ENCODE measurements at places on chromosomes 5 and 9.
A peak's percentile ranks its signal among the peaks of the same experiment; 100 is the strongest.

- DNase-seq, result no peak
Measured at GRCh38 chr5:81606150-81606549, 144.7 kb downstream of the SSBP2 start.

DNA sequence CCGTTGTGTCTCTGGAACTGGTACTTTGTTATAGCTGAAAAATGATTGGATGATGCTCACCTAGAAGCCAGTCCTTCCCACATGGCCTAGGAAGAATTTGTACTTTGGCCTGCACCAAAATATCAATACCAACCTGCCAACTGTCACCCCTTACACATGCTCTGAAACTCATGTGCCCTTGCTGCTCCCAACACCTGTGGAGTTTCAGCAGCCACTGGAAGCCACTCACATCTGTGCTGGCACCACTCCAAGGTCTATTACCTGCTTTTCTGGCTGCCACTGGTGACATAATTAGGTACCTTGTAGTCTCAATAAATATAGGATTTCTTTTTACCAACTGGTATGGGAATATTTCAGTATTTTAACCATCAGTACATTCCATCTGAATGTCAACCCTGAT is 363.6 kb downstream of the SH3GL2 start:
- no peak for DNase-seq

DNA sequence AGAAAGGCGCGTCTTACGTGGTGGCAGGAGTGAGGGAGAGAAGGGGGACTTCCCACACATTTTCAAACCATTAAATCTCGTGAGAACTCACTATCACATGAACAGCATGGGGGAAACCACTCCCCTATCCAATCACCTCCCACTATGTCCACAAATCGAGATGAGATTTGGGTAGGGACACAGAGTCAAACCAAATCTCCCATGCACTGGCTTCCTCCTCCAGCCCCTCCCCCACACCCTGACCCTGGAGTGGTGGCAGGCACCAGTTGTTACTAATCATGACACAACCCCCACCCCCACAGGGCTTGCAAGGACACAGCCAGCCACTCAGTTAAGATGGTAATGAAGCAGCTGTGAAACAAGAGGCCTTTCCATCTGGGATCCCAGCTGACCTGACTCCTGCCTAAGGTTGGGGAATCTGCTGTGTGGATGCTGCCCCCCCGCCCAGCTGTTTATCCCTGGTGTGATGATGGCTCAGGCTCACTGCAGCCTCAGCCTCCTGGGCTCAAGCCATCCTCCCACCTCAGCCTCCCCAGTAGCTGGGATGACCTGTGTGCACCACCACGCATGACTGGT is 57.1 kb upstream of the FUBP3 start:
- DNase-seq, result no peak

GRCh38 chr9:126146254-126147145 is 180.1 kb upstream of the MVB12B start:
- no peak for DNase-seq

GRCh38 chr5:157718519-157718918 is 12.7 kb upstream of the THG1L start:
- peak; percentile 31 for DNase-seq

DNA sequence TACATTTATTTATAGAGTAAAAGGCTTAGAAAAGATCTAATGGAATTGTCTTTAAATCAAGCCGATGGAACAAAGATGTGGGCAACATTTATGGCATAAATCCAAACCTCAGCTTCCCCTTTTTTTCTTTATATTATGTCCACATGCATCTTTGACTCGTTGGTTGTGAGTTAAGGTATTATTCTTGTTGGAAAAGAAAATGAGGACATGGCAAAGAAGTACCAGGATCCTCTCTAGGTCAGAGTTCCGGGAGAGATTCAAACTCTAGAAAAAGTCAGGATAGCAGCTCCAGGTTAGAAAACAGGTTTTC is 508 bp upstream of the NME5 start:
- DNase-seq, result no peak

DNA sequence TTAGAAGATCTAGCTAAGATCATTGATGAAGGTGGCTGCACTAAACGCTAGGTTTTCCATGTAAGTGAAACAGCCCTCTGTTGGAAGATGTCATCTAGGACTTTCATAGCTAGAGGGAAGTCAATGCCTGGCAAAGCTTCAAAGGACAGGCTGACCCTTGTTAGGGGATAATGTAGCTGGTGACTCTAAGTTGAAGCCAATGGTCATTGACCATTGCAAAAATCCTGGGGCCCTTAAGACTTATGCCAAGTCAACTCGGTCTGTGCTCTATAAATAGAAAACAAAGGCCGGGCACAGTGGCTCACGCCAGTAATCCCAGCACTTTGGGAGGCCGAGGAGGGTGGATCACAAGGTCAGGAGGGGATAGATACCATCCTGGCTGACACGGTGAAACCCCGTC is 26.6 kb upstream of the FIBCD1 start:
- no peak for DNase-seq

- no peak for DNase-seq
Measured at GRCh38 chr9:14347406-14348122, 33.6 kb upstream of the NFIB start.

GRCh38 chr9:82254646-82255367 is 266.2 kb downstream of the SPATA31D1 start:
- DNase-seq, result no peak

GRCh38 chr9:11063263-11063662 is 450.5 kb upstream of the PTPRD start:
- DNase-seq, result no peak

- DNase-seq, result no peak
Measured at GRCh38 chr5:157611571-157612476, 36.2 kb upstream of the ADAM19 start.

DNA sequence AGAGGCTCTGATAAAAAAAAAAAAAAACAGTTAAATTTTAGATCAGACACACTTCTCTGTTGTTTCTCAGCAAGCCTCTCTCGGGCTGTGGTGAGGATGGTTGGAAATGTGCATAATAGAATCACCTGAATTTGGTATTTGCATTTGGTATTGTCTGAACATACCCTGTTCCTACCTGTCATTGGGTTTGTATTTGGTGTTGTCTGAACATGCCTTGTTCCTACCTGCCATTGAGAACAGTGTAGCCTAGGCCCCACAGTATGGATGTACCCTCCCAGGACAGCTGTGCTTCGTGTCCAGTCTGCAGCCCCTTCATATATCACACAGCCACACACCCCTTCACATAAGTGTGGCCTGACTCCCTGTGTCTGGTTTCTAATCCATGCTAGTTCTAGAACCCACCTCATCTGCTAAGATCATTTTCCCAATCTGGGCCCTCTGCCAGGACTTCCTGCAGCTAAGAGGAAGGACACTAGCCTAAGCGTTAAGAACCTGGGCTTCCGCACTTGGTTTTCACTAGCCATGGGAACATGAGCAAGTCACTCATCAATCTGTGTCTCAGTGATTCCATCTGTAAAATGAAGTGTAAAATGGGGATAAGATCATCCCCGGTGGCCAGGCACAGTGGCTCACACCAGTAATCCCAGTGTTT is 49.2 kb downstream of the ITGA2 start:
- DNase-seq, result no peak

GRCh38 chr9:77510666-77511065 is 137.5 kb downstream of the GNA14 start:
- no peak for DNase-seq

DNA sequence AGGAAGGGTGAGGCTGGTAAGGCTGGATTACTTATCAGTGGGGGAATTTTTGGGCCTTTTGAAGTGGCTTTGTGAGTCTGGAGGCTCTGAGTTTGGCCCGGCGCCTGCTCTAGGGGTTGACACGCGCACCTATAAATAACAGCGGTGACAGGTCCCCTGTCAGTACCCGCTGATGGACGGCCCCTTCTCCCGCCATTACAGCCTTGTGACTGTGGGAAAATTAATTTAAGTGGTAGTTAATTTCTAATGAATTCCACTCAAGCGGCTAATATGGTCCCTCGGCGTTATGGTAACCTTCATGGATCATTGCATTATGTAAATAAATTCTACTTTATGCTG is 16.5 kb downstream of the MRPL36 start:
- no peak for DNase-seq

- DNase-seq, result no peak
Measured at GRCh38 chr5:61906820-61907219, 399.2 kb upstream of the KIF2A start.

- no peak for DNase-seq
Measured at GRCh38 chr5:144913661-144914060, 743.0 kb downstream of the KCTD16 start.

- no peak for DNase-seq
Measured at GRCh38 chr5:131530706-131531331, 104.2 kb downstream of the RAPGEF6 start.

- no peak for DNase-seq
Measured at GRCh38 chr9:108885643-108886348, 23.7 kb downstream of the ACTL7A start.

GRCh38 chr9:72667181-72667580 is 145.8 kb downstream of the TMC1 start:
- DNase-seq, result no peak

DNA sequence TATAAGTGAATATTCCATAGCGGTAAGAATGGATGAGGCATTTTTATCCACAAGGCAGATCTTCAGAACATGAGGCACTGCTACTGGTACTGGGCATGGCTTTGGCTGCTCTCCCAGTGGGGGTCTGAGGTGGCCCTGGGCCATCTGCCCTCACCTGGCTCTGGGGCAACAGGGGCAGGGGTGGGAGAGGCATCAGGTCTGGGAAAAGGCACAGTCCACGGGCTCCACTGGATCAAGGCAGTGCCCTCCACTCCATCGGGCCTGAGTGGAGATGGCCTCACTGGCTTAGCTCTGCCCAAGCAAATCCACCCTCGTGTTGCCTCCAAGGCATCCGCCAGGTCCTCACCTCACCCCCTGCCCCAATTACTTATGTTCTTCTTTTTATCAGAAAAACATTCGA is 10.9 kb upstream of the NKD2 start:
- DNase-seq, result no peak

- DNase-seq, result no peak
Measured at GRCh38 chr5:116944183-116944582, 369.6 kb upstream of the SEMA6A start.

DNA sequence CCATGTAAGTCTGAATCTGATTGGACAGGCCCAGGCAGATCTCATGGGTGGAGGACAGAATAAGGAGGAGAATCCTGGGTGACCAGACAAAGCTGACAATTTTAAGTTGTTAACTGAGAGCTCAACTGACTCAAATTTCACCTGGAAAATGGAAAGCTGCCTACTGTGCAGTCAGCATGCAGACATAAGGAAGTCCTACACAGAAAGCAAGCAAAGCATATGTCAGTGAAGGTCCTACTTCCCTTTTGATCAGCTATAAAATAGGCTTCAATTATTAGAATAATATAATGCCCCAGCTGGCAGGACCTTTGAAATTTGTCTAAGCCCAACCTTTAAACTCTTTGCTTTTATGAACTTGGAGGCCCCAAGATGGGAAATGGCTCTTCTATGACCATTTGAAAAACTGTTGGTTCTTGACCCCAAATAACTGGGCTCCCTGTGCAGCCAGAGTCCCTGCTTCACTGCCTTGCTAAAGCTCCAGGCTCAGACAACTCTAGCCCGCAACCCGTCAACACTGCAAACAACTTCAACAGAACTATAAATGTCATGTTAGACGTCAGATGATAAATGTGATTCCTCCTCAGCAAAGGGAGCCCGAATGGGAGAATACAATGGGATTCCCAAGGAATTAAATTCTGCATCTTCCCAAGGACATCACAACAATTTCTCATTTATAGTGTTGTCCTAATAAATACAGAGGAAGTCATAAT is 118.9 kb upstream of the ADRA1B start:
- DNase-seq, result no peak

GRCh38 chr5:132655821-132656773 is 1.9 kb upstream of the IL13 start:
- peak; percentile 19 for DNase-seq

GRCh38 chr9:114246558-114246957 is 76.3 kb upstream of the ORM1 start:
- no peak for DNase-seq

GRCh38 chr5:43236653-43237355 is 44.8 kb downstream of the NIM1K start:
- no peak for DNase-seq

DNA sequence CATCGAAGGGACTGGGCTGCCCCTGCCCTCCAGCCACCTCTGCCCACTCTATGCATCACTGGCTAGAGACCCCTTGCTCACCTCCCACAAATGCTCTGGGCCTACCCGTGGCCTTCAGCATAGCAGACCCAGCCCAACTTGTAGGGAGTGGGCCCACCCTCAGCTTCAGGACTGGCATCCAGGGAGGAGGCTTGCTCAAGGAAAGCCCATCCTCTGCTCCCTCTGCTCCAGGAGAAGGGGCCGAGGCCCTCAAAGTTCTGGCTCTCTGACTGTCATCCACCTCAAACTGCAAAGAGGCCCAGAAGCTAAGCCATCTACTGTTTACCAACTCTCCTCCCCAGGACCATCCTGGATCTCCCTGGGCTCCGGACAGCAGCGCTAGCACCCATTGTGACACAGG is 84.5 kb downstream of the C5orf15 start:
- DNase-seq, result no peak

DNA sequence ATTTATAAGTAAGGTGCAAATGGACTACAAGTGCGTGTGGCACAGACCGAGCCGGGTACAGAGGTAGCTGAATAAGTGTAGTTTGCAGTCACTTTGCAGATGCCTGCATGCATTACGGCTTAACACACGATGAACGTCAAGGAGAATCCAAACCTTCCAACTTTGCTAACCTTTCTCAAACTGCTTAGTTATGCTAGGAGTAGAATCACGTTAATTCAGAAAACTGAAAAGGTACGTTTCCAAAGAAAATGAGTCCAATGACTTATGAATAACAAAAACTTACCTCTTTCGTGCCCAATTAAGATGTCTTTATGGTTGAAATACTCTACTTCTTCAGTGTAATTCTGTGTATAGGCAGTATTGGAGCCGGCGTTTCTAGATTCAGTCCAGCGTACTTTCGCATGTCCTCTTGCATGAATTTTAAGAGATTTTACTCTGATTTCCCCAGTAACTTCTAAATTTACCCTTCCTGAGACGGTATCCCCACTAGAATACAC is 539 bp downstream of the ARRDC3 start:
- DNase-seq, result peak; percentile 64
